Umbilical cord (tissue), 2 donors: ENCODE measurements at places on chromosomes 5 and 9. TPM values are rescaled to one million over a fixed set of nuclear protein-coding genes. Genes with fewer than 3 reads are reported as not detected.

The CDKN2B gene
- total RNA-seq: 38.5 TPM

The CEL gene
- not detected for total RNA-seq

The GMCL2 gene
- total RNA-seq: 4.1 TPM

The SCGB3A1 gene
- not detected for total RNA-seq

The ARHGEF28 gene
- 13.7 TPM for total RNA-seq

The CTNND2 gene
- 8.7 TPM for total RNA-seq

The PTPA gene
- total RNA-seq: 24.1 TPM

The C9orf153 gene
- total RNA-seq: 0.72 TPM

The PLPPR1 gene
- 2.9 TPM for total RNA-seq

The AK6 gene
- total RNA-seq: 59.9 TPM

The IGIP gene
- 26.7 TPM for total RNA-seq

The MAML1 gene
- 11.8 TPM for total RNA-seq

The FOXD4L4 gene
- total RNA-seq: 1.9 TPM

The PCDHGA7 gene
- 7.0 TPM for total RNA-seq

The NELFB gene
- total RNA-seq: 18.8 TPM

The C5orf15 gene
- 59.5 TPM for total RNA-seq

The DCTN3 gene
- 108 TPM for total RNA-seq

The WNT8A gene
- 7.2 TPM for total RNA-seq

The TMC1 gene
- total RNA-seq: 0.96 TPM

The DMRT3 gene
- 1.2 TPM for total RNA-seq

The SPOCK1 gene
- total RNA-seq: 28.4 TPM

The REEP2 gene
- 1.4 TPM for total RNA-seq

The APBA1 gene
- 20.9 TPM for total RNA-seq

The MAPK9 gene
- total RNA-seq: 32.0 TPM

The ADCY2 gene
- total RNA-seq: 4.6 TPM
